ENCODE measurements at places on chromosomes 12 and 14.

DNA sequence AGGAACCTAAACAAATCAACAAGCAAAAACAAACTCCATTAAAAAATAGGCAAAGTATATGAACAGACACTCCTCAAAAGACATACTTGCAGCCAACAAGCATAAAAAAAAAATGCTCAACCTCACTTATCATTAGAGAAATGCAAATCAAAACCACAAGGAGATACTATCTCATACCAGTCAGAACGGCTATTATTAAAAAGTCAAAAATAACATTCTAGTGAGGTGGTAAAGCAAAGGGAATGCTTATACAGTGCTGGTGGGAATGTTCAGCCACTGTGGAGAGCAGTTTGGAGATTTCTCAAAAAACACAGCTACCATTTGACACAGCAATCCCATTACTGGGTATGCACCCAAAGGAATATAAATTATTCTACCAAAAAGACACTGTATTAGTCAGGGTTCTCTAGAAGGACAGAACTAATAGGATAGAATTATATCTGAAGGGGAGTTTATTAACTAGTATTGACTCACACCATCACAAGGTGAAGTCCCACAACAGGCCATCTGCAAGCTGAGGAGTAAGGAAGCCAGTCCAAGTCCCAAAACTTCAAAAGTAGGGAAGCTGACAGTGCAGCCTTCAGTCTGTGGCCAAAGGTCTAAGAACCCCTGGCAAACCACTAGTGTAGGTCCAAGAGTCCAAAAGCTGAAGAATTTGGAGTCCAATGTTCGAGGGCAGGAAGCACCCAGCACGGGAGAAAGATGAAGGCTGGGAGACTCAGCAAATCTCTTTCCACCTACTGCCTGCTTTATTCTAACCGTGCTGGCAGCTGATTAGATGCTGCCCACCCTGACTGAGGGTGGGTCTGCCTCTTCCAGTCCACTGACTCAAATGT lies 101.6 kb upstream of the KRAS start:
- DNase-seq = peak; percentile 5

DNA sequence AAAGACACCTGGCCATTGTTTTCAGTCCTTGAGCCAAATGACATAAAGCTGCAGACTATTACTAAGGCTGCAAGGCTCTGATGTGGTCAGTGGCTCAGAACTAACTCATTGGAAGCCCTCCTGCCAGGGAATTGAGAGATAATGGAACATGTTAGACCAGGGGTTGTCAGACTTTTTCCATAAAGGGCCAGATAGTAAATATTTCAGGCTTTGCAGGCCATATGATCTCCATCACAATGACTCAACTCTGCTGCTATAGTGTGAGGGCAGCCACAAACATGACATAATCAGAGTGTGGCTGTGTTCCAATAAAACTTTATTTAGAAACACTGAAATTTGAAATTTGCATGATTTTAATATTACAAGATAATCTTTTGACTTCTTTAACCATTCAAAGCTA lies 140.3 kb downstream of the TMEM30B start:
- DNase-seq = peak; percentile 74

DNA sequence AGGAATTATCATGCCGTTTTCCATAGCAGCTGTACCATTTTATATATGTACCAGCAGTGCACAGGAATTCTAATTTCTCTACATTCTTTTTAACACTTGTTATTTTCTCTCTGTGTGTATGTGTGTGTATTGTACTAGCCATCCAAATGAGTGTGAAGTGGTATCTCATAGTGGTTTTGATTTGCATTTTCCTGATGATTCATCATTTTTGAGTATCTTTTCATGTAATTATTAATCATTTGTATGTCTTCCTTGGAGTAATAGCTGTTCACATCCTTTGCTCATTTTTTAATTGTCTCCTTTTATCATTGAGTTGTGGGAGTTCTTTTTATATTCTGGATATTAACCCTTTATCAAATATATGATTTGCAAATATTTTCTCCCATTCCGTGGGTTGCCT lies 95.6 kb upstream of the MANSC4 start:
- DNase-seq = no peak

- DNase-seq = no peak
Observed at GRCh38 chr14:21090194-21090939, 8.1 kb downstream of the ZNF219 start.

DNA sequence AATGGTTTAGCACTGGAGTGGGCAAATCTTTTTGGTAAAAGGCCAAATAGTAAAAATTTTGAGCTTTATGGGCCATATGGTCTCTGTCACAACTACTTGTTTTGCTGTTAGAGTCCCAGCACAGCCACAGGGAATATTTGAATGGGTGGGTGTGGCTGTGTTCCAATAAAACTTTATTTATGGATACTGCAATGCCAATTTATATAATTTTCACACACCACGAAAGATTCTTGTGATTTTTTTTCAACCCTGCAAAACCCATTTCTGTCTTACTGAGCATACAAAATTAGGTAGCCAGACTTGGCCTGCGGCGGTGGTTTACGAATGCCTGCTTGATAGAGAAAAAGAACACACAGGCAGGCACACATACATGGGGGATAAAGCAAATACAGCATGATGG lies 28.3 kb downstream of the TMEM120B start:
- DNase-seq = no peak

- no peak for DNase-seq
Observed at GRCh38 chr12:1878695-1879094, 39.8 kb downstream of the CACNA2D4 start.

- DNase-seq = no peak
Observed at GRCh38 chr14:51630987-51631386, 20.7 kb upstream of the FRMD6 start.

Data from cardiac fibroblast (primary cell).